ENCODE measurements at places on chromosomes 6 and 20. TPM values are rescaled to one million over a fixed set of nuclear protein-coding genes. Genes with fewer than 3 reads are reported as not detected.
A peak's percentile ranks its signal among the peaks of the same experiment; 100 is the strongest.

GRCh38 chr6:146460941-146461340 is 82.7 kb upstream of the RAB32 start:
- no peak for DNase-seq

DNA sequence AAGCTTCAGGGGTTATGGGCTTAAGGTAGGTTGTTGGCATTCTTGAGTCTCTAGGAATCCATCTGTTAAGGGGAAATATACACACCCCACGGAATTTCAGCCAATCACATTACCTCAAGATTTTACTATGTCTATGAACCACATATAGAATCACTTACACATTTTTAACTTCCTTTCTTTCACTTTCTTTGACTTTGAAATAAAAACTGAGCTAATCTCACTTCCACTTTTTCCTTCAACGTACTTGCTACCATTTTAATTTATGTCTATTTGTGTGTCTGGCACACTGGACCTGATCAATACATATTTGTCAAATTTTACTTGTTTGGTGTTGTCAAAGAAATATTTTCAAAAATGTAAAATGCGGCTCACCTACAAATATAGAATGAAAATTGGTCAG is 545.4 kb upstream of the JAG1 start:
- no peak for DNase-seq

DNA sequence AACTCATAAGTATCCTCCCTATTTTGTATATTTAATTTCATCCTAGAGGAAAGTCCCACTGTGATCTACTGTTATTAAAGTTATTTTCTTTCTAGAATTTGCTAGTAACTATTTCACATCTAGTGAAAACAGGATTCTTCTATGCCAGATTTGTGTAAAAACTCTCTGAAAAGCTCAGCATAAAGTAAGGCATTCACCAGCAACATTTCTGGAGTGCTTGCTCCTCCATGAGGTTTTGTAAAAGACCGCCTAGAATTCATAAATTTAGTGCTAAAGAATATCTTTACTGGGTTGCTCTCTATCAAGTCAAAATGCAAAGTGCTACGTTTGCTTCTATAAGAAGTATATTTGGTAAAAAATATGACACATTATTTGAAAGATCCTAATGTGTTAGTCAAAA is 173.5 kb upstream of the IRAK1BP1 start:
- DNase-seq, result no peak

GRCh38 chr6:169155481-169155880 is 98.2 kb downstream of the THBS2 start:
- no peak for DNase-seq

- DNase-seq, result no peak
These were observed 138.6 kb downstream of the ERMARD start for GRCh38 chr6:169890049-169890448.

- DNase-seq, result peak; percentile 42
These were observed 1.4 kb upstream of the RALGAPB start for GRCh38 chr20:38471245-38471644.

DNA sequence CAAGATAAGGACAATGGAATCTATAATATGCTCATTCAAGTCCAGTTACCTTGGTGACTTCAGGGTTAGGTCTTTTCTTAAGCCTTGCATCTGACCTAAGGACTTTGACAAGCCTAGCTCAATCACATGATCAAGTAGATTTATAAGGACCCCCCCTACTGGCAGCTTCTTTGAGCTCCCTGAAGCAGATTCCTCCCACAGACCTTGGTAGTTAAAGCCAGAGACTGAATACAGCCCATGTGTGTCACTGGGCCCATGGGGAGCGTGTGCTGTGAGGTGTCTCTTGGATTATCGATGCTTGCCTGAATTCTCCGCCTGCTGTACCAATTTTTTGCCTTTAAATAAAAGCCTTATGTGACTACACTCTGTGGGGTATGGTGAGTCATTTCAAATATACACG is 372.7 kb upstream of the RGS17 start:
- DNase-seq, result peak; percentile 38

DNA sequence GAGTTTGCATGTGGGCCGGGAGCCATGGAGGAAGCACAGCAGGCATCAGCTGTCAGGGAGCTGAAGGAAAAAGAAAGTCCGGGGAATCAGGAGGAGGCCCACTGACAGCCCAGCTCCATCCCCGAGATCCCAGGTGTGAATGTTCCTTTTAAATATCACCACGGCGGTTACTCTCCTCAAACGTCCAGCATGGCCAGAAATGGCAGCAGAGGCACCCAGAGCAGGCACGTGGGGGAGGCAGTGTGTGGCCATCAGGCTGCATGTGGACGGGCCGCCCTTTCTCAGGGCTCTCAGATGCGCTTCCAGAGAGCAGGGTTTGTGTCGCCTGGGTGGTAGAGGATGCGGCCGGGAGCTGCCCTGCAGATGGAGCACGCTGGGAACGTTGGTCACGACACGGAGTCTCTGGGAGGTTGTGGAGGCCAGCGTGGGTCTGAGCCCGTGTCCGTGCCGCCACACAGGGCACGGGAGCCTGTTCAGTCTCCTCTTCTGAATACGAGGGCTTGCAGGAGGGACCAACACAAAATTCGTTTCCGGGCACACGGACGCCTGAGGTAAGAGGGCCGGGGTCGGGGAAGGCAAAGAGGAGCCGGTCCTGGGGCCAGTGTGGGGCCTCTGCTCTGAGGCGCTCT is 45.3 kb upstream of the DACT2 start:
- no peak for DNase-seq

- DNase-seq, result no peak
These were observed 30.5 kb upstream of the NELFCD start for GRCh38 chr20:58950603-58951002.

DNA sequence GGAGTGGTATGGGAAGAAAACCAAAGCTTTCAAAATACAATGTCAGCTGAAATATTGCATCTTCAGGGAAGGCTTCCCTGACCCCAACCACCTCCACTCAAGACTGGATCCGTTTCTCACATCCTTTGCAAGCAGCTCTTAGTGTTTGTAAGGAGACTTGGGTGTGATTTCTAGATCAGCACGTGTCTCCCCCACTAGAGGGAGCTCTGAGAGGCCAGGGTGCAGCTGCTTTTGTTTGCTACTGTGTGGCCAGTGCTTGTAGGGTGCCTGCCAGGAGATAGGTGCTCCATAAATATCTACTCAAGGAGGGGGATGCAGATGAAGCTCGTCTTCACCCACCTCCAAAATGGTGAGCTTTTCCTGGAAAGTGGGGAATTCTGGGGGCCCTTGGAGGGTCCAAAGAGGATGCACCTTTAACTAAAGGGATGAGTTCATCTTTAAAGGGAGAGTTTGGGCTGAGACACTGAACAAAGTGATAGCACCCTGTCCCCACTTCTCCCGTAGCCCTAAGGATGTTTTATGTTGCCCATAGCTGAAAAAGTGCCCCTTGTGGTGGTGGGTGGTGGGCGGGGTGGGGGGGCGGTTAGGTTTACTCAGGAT is 52.6 kb upstream of the MAFB start:
- peak; percentile 86 for DNase-seq

GRCh38 chr20:50904067-50904570 is 27.1 kb downstream of the ADNP start:
- DNase-seq, result no peak

DNA sequence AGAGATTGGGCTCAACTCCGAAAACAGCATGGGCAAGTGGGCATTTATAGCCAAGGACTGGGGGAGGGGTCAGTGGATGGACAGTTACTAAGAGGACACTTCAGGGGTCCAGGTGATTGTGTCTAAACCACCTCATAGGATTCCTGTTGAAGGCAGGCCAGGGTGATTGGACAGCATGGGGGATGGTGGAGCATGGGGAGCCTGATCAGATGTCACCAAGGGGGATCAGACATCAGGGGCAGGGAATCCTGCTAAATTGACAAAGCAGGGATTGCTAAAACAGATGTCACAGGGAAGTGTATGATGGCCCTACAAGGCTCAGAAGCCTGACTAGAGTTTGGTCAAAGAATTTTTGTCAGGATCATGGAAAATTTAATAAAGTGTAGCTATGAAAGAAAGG is 2.4 kb upstream of the PYGB start:
- DNase-seq, result no peak

- DNase-seq, result no peak
These were observed 4.8 kb downstream of the FBXO30 start for GRCh38 chr6:145809785-145810184.

DNA sequence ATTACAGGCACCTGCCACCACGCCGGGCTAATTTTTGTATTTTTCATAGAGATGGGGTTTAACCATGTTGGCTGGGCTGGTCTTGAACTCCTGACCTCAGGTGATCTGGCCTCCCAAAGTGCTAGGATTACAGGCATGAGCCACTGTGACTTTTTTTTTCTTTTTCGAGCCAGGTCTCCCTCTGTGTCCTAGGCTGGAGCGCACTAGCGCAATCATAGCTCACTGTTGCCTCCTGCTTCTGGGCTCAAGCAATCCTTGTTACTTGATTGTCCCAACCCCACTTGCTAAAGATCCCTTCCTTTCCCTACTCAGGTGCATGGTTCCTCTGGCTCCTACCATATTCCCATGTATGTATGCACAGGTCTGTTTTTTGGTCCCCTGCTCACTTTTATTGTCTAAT is 27.4 kb upstream of the SMIM29 start:
- DNase-seq, result no peak

GRCh38 chr6:92459606-92460005 is 959.8 kb downstream of the EPHA7 start:
- DNase-seq, result no peak

DNA sequence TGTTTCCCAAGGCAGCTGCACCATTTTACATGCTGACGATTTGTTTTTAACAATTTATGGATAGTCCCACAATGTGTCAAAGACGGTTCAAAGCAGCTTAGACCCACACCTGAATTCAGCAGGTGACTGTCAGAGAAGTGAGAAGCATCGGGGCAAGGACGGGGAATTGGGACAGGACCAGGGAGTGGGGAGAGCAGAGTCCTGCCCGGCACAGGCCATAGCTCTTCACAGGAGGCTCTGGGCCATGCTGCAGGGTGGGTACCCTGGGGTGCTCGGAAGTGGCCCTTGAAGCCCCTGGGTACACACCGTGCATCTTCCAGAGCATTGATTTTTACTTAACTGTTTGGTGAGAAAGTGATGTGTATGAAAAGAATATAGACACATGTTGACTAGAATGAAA is 33.2 kb upstream of the PHACTR3 start:
- no peak for DNase-seq

DNA sequence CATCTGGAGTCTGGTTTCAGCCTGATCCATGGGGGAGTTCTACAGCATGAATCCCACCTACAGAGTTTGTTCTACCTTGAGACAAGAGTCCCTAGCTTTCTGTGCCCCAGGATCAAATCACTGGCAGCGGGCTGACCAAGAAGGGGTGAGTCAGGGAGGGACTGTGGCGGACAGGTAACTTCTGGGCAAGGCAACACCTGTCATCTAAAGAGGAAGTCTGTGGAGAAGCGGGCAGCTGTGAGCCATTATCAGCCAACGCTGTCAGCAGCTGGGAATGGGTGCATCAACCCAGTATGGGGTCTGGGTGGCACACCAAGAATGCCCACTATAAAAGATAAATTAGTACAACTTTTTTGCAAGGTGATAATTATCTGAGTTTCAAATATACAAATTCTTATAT is 45.9 kb downstream of the UBE3D start:
- DNase-seq, result no peak

GRCh38 chr6:168105813-168106632 is 27.0 kb upstream of the FRMD1 start:
- no peak for DNase-seq

- no peak for DNase-seq
These were observed 65.5 kb upstream of the FYN start for GRCh38 chr6:111938710-111939109.

DNA sequence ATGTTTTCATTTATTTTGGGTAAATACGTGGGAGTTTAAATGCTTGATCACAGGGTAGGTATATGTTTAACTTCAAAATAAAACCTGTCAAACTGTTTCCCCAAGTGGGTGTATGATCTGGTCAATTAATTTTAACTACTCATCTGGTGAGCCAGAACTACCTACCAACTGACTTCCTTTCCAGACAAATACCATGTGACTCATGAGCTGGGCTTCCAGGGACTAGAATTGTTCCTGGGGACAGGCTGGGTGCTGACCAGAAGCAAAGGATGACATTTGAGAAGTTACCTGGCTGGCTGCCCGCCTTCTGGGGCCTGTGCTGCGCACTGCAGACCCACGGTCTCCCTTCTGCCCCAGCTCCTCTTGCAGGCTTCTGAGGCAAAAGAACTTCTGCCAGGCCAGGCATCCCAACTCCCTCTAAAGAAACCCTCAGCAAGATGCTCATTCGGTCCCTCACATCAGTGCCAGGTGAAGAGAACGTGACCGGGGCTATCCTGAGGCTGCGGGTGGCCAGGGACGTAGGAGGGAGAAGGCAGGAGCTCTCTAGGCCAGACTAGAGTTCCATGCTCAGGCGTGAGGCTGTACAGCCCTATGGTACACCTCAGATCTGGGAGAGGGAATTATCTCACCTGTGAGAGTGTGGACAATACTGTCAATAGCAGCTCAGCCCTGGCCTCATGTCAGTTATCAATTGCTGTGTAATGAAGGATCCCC is 103.6 kb downstream of the JPH2 start:
- no peak for DNase-seq

KHDRBS2 gene
- not detected for total RNA-seq

C20orf202 gene
- total RNA-seq, result not detected

MAVS gene
- 27.3 TPM for total RNA-seq

ELOVL2 gene
- total RNA-seq, result not detected

SMLR1 gene
- not detected for total RNA-seq

CD24 gene
- total RNA-seq, result 389 TPM

ANKRD66 gene
- not detected for total RNA-seq

LRRC1 gene
- 64.0 TPM for total RNA-seq

GPSM3 gene
- 2.2 TPM for total RNA-seq

HLA-DPA1 gene
- not detected for total RNA-seq

FOXO3 gene
- 22.1 TPM for total RNA-seq

RBL1 gene
- 42.2 TPM for total RNA-seq

PRSS35 gene
- total RNA-seq, result not detected

SLC17A2 gene
- total RNA-seq, result not detected

E2F1 gene
- total RNA-seq, result 86.2 TPM

CCN2 gene
- 29.2 TPM for total RNA-seq

LST1 gene
- not detected for total RNA-seq

VWA7 gene
- 5.6 TPM for total RNA-seq
